Osteoblast (primary cell): ENCODE measurements at places on chromosomes 5 and 9. TPM values are rescaled to one million over a fixed set of nuclear protein-coding genes. Genes with fewer than 3 reads are reported as not detected.

GRCh38 chr5:65086234-65086890 is 317.6 kb downstream of the CWC27 start:
- no peak for DNase-seq

- DNase-seq, result no peak
Observed at GRCh38 chr9:79877943-79878602, 306.3 kb downstream of the TLE4 start.

The CMYA5 gene
- total RNA-seq, result 2.1 and 2.2 TPM in 2 replicates

- DNase-seq, result no peak
Observed at GRCh38 chr9:28764532-28764931, 1191.3 kb upstream of the C9orf72 start.

DNA sequence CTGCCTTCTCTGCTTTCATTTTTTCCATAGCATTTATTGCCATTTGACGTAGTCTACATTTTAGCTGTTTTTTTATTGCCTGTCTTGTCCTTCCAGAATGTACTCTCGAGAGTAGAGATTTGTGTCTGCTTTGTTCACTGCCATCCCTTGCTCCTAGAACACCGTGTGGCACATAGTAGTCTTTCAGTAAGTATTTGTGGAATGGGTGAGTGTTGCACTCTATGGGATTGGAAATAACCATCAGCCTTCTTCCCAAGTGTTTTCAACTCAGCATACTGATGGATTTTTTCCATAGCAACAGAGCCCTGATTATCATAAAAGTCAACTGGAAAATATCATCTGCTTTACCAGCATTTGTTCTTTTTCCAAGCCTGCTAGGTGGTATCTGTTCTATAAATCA is 462.6 kb downstream of the ENC1 start:
- DNase-seq, result no peak

The TTC23L gene
- total RNA-seq, result 0.29 TPM in 1 of 2 replicates, not detected in the other

- no peak for DNase-seq
Observed at GRCh38 chr9:105683688-105684275, 10.6 kb upstream of the TMEM38B start.

DNA sequence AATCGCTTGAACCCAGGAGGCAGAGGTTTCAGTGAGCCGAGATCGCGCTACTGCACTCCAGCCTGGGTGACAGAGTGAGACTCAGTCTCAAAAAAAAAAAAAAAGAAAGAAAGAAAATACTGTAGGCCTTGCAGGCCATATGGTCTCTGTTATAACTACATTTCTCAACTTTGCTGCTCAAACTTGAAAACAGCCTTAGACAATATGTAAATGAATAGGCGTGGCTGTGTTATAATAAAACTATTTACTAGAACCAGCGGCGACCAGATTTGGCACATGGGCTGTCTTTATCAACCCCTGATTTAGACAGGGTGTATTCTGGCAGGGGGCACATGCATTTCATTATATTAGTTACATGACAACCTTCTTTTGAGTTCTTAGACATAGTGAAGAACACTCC is 130.0 kb downstream of the C9orf152 start:
- DNase-seq, result no peak

DNA sequence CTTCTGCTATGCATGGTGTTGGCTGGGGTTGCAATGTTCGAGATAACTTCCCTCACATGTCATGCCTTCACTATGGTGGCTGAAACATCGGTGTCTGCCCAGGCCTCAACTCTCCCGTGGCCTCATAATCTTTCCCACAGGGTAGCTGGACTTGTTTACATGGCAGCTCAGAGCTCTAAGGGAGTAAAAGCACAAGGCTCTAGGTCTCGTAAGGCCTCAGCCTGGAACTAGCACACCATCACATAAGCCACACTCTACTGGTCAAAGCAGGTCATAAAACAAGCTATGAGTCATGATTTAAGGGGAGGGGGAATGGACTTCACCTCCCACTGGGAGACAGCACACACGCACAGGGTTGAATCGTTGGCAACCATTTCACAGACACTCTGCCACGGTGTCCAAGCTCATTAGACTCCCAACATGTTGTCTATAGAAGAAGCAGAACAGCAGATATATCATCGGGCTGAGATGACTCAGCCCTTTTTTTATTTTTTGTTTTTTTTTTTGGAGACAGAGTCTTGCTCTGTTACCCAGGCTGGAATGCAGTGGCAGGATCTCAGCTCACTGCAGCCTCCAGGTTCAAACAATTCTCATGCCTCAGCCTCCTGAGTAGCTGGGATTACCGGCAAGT is 66.8 kb upstream of the IL17B start:
- DNase-seq, result peak; percentile 93
